KBM-7 (cell line): ENCODE measurements at places on chromosomes 6 and 20.

- DNase-seq: no peak
Observed at GRCh38 chr6:89368999-89369398, 16.5 kb upstream of the UBE2J1 start.

DNA sequence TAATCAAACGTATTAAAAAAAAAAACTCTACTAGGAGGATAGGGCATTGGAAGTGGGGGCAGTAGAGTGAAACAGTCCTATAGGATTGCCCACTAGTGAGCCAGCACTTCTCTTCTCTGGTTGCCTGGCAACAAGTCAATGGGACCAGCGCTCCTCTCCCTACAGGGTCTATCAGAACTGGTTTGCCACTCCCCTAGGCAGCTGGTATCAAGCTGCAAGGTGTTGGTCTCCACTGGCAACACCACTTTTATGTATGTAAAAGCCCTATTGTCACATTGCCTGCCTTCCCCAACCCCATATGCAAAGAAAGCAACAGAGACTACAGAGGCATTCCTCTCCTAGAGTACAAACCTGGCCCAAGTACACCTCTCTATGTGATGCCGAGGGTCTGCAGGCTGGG lies 166.9 kb upstream of the MCHR2 start:
- no peak for DNase-seq

- no peak for DNase-seq
Observed at GRCh38 chr6:106736502-106736901, 107.1 kb downstream of the QRSL1 start.

DNA sequence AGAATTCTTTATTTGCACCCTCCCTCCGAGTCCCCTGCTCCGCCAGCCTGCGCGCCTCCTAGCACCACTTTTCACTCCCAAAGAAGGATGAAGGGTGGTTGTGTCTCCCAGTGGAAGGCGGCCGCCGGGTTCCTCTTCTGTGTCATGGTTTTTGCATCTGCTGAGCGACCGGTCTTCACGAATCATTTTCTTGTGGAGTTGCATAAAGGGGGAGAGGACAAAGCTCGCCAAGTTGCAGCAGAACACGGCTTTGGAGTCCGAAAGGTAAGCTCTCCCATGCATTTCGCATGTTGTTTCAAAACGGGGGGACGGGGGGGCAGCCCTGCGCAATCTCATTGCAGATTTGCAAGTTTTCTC lies 357 bp downstream of the PCSK2 start:
- DNase-seq: no peak

DNA sequence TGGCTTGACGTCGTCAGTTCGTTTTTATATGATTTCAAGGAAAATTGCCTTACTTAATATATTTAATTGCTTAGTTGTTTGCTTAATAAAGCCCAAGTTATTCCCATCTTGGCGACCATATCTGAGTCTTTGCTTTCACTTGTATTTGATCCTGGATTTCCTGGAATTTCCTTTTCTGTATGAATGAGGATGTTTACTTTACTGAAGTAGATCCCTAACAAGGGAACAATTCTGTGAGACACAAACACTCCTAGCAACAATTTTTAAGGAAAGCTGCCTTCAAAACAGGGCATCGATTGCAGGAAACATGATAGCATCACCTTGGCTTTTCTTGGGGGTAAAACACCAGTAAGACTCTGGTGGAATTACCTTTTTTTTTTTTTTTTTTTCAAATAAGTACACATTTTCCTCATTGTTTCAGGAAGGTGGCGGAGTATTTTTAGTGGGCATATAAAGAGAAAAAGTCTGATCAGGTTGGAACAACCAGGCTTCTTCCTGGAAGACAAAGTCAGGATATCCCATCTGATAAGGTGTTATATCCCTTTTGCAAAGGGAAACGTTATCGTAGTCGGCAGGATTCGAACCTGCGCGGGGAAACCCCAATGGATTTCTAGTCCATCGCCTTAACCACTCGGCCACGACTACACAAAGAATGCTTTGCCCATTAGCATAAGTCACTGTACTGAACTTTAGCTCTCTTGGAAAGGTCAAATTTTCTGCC lies 68.5 kb upstream of the ZNF184 start:
- DNase-seq: peak; percentile 7

DNA sequence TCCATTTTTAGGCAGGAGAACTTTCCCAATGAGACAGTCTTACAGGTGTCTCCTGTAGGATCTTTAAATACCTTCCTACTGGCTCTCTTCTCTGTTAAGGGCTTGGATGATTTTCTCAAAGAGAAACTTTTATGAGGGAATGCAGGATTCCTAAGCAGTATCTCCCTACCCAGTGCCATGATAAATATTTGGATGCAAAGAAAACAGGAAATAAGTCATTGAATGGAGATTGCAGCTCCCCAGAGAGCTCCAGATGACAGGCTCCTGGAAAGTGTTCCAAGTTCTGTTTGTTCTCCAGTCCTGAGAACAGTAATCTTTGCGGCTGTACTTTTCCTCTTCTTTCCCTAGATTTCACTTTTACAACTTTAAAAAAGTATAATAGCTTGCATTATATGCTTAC lies 2.4 kb upstream of the SCGN start:
- no peak for DNase-seq

DNA sequence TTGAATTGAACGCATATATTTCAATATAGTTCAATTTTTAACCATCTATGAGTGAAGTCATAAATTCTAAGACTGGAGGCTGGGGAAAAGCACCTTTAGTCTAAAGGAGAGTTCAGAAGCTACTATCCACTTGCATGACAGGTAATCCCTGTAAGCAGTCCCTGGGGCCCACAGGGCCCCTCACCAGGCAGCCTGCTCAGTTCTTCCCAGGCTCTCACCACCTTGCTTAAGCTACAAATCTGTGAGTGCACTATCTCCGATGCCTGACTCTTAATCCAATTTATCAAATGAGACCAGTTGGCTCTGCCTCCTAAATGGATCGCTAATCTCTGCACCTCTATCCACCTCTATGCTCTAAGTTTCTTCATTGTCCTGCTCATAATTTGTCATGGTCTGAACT lies 413.8 kb downstream of the PTPRT start:
- no peak for DNase-seq
